ENCODE measurements at places on chromosomes 1 and 21.

- DNase-seq, result no peak
Observed at GRCh38 chr21:45493401-45494001, 48.7 kb downstream of the SLC19A1 start.

DNA sequence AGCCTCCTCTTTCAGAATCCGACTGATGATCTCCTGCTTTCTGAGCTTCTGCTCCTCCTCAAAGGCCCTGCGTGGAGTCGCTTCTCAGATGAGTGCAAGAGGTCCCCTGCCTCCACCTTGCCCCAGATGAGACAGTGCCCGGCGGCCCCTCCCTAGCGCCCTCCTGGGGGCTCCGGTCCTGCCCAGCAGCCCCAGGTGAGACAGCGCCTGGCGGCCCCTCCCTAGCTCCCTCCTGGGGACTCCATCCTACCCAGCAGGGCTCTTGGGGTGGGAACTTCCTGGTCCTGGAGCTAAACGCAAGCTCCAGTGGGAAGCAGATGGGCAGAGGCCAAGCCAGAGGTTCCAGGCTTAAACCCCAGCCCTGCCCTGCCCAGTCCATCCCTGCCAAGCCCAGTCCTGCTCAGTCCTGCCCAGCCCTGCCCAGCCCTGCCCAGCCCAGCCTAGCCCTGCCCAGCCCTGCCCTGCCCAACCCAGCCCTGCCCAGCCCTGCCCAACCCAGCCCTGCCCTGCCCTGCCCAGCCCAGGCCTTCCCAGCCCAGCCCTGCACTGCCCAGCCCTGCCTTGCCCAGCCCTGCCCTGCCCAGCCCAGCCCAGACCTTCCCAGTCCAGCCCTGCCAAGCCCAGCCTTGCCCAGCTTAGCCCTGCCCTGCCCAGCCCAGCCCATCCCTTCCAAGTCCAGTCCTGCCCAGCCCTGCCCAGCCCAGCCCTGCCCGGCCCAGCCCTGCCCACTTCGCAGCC, 34.6 kb downstream of the CFAP74 start:
- DNase-seq, result no peak

DNA sequence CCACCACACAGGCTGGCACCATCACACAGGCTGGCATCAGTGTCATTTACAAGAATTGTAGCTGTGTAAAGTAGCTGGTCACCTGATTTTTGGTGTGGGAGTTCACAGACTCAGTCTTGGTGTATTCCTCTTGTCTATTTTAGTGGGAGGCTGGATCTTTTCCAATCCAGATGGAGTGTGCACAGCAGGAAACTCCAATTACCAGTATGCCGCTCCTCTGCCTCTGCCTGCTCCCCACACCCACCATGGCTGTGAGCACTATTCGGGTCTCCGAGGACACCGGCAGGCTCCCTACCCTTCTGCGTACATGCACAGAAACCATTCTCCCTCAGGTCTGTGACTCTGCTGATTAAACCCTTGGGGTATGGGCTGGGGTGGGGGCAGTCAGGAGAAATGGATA, 24.2 kb downstream of the TBX19 start:
- DNase-seq, result no peak

DNA sequence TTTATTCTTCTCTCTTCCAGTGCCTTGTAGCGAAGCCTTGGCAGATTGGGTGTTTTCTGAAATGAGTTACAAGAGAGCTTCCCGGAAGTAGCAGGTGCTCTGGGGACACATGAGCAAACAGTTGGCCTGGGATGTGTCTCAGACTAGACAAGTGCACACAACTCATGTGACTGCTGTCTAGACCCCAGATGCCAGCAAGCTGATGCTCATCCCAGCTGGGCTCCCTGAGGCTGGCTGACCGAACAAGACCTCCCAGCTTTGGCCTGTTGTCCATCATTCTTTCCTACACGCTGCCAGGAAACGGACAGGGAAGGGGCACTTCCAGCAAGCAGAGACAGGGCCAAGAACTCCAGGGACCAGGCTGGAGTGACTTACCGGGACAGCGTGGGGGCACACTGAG, 18.7 kb upstream of the CSF1 start:
- peak; percentile 48 for DNase-seq

GRCh38 chr1:23673086-23673813, 18.4 kb upstream of the RPL11 start:
- DNase-seq, result no peak

- no peak for DNase-seq
Observed at GRCh38 chr1:221458447-221459156, 283.3 kb downstream of the DUSP10 start.

GRCh38 chr21:17682924-17683323, 70.2 kb upstream of the BTG3 start:
- no peak for DNase-seq

- DNase-seq, result no peak
Observed at GRCh38 chr1:184156521-184157393, 105.2 kb downstream of the TSEN15 start.

DNA sequence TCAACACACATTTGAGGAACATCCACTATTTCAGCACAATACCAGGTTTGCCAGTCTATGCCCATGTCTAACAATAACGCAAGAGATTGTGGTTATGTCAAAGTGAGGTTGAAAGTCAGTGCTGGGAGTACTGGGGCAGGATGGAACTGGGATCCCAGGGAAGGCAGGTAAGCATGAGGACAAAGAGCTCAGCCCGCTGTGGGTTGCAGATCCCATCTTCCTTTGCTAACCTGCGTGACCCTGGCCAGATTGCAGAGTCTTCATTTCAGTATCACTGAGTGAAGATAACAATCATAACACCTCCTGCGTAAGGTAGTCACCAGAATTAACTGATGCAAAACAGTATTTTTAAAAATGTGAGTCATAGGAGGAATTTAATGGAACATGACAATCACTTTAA, 250.0 kb downstream of the PCP4 start:
- DNase-seq, result no peak

- no peak for DNase-seq
Observed at GRCh38 chr1:6426277-6426971, 1.8 kb downstream of the ESPN start.

GRCh38 chr1:239802275-239802674, 289.4 kb upstream of the FMN2 start:
- DNase-seq, result no peak

- no peak for DNase-seq
Observed at GRCh38 chr1:220045356-220046051, 801 bp downstream of the EPRS1 start.

- peak; percentile 73 for DNase-seq
Observed at GRCh38 chr21:44000360-44000759, 11.7 kb upstream of the TRAPPC10 start.

DNA sequence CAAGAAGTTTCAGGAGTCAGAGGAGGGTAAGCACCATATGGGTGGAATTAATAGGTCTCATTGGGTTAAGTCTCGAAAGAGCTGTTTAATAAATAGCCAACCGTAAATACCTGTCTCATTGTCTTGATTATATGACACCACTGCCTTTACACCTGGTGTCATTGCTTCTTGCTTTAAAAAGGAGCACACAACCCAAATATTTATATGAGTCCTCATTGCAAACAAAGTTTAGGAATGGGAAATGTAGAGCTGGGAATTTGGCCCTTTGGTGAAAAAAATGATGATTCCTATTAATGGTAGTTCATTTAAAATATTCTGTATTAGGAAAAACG, 2.1 kb downstream of the BACH1 start:
- DNase-seq, result no peak

- no peak for DNase-seq
Observed at GRCh38 chr1:197284966-197285365, 16.9 kb downstream of the CRB1 start.

GRCh38 chr1:214617843-214618242, 14.8 kb downstream of the CENPF start:
- no peak for DNase-seq

DNA sequence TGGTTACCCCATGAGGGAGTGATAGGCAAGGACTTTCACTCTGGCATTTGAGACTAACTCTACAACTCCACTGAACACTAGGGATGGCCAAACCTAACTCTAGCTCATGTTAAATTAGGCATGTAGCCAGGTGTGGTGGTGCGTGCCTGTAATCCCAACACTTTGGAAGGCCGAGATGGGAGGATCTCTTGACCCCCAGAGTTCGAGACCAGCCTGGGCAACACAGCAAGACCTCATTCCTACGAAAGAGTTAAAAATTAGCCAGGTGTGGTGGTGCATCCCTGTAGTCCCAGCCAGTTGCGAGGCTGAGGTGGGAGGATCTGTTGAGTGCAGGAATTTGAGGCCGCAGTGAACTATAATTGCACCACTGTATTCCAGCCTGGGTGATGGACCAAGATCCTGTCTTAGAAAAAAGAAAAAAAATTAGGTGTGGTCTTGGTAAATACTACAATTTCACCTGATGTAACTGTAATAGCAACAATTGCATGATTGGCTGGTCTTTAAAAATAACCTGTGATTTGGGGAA, 81.2 kb upstream of the ARHGAP29 start:
- no peak for DNase-seq
